KBM-7 (cell line): ENCODE measurements at places on chromosomes 1 and 21.

- peak; percentile 69 for DNase-seq
Measured at GRCh38 chr1:67735806-67736627, 51.0 kb downstream of the GADD45A start.

DNA sequence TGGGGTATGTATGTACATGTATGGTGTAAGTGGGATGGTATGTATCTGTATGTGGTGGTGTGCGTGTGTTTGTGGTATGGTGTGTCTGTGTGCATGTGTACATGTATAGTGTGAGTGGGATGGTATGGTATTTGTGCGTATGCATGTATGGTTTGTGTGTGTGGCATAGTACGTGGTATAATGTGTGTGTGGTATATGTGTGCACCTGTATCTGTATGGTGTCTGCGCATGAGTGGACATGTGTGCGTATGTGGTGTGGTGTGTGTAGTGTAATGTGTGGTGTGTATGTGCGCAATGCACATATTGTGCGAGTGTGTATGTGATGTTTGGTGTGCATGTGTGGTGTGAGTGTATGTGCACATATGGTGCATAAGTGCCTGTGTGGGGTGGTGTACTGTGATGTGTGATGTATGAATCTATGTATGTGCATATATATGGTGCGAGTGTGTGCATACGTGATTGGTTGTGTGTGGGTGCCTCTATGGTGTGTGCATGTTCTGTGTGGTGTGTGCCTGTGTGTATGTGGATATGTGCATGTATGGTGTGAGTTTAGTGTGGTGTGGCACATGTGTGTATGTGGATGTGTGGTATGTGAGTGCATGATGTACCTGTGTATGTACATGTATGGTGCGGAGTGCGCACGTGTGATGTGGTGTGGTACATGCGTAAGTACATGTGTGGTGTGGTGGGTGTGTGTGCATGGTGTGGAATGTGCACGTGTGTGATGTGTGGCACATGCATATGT lies 38.8 kb downstream of the WDR4 start:
- no peak for DNase-seq

DNA sequence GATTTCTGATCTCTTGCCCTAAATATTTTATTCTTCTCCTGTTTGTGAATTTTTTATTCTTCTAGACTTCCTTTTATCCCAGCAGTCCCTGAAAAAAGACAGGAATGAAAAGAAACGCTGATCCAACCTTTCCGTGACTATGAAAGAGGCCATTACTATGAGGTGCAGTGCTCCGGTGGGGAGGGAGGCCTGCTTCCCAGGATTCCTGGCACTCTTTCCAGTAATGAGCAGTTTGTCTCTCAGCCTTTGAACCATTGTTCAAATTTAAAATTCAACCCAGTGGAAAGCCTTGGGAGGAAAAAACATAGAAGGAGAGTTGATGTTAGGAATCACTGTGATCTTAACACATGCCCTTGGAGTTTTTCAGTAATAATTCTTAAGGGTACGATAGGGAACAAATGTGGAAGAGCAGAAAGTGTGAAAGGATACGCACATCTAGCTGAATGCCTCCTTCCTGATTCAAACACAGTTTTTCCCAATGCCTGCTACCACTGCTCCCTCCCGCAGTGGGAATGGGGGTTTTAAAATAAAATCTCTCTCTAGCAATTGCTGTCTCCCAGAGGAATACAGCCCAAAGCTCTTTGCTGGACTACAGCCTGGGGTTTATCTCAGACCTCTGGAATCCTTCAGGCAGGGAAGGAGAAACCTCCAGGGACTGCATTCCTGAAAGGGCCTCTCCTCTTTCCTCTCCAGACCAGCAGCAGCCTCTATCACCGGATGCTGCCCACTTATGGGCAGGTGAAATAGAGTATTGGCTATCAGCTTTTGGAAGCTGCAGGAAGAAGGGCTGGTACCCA lies 6.1 kb downstream of the IER5 start:
- no peak for DNase-seq

- no peak for DNase-seq
Measured at GRCh38 chr21:20783611-20784010, 214.6 kb upstream of the NCAM2 start.

DNA sequence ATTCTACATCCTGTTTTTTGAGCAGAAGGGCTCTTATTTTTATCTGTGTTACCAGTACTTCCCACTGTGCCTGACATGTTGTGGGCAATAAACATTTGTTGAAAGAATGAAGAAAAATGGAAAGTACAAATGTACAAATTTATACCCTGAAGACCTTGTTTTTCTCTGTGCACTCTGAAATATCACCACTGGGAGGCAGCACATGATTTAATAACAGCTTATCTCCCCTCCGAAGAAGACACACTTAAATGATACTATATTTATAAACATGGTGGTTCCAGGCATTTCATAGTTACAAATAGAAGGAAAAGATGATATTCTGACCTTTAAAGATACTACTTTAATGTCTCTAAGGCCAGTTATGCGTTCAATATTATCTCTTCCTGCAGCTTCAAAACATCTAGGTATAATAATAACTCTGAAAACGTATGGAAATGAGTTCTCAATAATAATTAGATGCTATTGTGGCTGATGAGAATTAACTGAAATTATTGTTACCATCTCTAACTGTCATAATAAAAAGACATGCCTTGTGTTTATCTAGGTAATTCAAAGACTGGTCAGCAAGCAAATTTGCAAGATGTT lies 12.8 kb downstream of the DYNLT5 start:
- peak; percentile 85 for DNase-seq

GRCh38 chr1:1122078-1122811 lies 6.4 kb upstream of the C1orf159 start:
- peak; percentile 76 for DNase-seq

GRCh38 chr1:17568014-17568900 lies 28.8 kb downstream of the ARHGEF10L start:
- no peak for DNase-seq

DNA sequence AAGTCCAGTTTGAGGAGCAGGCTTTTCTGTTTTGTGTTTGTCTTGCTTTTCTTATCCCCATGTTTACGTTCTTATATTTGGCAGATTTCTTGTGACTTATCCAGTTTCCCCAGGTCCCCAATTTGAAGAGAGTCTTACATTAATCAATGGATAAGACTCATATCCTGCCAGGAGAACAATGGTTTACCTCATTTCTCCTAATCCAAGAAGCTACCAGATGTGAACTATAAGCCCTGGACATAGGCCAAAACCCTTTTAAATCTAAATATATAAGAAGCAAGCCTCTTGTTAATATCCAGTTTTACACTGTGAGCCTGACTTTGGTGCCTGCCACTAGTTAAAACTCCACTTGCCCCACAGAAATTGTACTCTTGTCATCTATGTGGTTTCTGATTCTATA lies 15.1 kb upstream of the COP1 start:
- DNase-seq = no peak

DNA sequence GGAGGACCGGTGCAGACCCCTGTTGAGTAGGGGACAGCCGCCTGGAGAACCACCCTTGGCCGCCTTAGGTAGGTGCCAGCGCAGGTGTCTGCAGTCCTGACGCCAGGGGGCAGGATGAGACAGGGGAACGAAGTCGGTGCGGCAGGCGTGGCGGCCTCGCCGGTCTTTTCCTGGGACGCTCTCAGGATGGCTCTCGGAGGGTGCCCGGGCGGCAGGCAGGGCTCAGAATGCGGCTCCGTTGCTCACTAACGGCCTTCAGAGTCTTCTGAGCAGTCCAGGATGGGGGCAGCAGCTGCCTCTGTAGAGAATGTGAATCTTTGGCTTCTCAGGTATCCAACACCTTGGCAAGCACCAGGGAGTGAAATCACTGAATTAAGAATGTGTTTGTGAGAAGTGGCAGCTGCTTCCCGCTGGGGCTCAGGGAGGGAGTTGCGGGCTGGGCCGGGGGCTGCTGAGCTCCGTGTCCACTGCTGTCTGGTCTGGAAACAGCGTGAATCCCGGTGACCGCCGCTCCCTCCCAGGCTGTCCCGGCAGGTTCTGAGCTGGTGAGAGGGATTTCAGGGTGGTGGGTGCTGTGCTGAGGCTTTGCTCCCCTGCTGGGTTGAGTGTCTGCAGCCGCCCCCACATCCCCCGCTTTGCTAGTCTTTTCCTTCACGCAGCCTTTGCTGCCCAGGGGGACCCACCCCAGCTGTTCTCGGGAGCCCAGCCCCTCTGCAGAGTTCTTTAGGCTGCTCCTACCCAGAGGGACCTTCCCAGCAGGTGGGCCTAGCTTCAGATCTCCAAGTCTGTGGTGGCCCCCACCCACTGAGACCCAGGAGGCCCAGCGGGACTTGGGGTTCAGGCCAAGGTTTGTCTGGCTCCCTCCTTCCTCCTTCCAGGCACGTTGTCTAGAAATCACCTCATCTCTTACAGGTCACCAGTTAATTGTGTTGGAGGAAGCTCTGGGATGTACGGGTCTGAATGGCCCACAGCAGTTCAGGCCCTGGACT lies 11.1 kb upstream of the C1orf174 start:
- DNase-seq = peak; percentile 67

- DNase-seq = no peak
Measured at GRCh38 chr1:32768110-32768850, 48.9 kb downstream of the YARS1 start.

- no peak for DNase-seq
Measured at GRCh38 chr1:181794332-181794731, 267.2 kb downstream of the ZNF648 start.

GRCh38 chr21:21286170-21286798 lies 288.1 kb downstream of the NCAM2 start:
- no peak for DNase-seq

DNA sequence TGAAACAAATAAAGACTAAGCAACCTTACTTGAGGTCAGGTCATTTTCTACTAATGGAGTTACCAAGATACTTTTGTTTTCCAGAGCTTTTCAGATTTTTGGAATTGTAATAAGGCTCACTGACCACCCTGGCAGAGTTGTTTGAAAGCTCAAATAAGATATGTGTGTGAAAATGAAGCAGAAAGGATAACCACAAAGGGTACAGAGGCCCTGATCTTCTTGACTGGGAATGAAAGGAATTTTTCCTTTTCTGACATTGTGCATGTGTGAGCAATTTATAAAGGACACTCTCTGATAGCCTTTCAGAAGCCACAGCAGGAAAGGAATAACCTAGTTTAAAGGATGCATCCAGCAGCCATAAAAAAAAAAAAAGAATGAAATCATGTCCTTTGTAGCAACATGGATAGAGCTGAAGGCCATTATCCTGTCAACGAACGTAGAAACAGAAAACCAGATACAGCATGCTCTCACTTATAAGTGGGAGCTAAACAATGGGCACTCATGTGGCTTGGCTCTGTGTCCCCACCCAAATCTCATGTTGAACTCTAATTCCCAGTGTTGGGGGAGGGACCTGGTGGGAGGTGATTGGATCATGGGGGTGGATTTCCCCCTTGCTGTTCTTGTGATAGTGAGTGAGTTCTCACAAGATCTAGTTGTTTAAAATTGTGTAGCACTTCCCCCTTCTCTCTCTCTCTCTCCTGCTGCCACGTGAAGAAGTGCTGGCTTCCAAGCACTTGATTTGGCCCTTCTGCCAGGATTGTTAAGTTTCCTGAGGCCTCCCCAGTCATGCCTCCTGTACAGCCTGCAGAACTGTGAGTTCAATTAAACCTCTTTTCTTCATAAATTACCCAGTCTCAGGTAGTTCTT lies 3.1 kb upstream of the SRP9 start:
- no peak for DNase-seq

DNA sequence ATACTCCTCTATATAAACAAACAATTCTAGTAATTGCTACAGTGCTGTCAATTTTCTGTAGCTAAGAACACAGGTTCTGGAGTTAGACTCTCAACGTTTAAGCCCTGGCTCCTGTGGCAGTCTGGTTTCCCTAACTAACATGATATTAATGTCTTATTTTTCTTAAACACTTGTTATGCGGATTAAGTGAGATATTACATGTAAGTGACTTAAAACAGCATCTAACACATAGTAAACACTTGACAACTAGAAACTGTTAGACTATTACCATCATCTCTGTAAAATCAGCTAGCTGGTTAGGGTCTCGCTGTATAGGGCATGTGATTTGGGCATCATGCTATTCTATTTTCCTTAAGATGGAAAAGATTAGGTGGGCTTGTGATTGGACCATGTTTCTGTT lies 2.3 kb downstream of the VANGL1 start:
- DNase-seq = no peak

GRCh38 chr1:11920239-11920903 lies 5.9 kb downstream of the KIAA2013 start:
- no peak for DNase-seq

DNA sequence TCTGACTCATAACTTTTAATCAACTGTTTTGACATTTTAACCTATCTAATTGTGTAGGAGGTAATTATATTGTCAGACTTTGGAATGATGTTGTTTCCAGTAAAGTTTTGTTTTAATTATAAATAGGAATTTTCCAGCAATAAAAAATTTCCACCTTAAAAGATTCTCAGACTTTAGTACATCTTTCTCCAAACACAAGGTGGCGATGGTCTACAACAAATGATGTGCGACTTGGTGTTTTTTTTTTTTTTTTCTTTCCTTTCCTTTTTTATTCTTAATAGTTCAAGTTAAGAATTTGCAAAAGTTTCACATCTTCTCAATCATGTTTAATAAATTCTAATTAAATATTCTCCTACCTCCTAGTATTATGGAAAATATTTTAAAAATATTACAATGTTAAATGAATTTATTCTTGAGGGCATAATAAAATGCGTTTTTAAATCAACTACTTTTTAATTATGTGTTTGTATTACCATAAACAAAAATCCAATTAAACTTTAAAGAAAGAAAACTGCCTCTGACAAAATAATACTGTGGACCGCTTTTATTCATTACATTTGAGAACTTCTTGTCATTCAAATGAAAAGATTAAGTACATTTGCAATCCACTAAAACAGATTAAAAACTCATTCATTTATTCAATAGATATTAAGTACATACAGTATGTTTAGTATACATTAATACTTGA lies 4.4 kb upstream of the ADAMTS1 start:
- peak; percentile 44 for DNase-seq
